Stimulated activated naive CD4-positive, alpha-beta T cell treated with Interleukin-2 at 50 U/mL for 16 hours (primary cell): ENCODE measurements at places on chromosomes 4 and X.

GRCh38 chrX:141375011-141375760 is 132.9 kb upstream of the SPANXC start:
- DNase-seq, result no peak

GRCh38 chr4:122815248-122815647 is 11.4 kb upstream of the FGF2 start:
- DNase-seq, result no peak

GRCh38 chr4:1544861-1545281 is 138.6 kb upstream of the NKX1-1 start:
- DNase-seq, result no peak

DNA sequence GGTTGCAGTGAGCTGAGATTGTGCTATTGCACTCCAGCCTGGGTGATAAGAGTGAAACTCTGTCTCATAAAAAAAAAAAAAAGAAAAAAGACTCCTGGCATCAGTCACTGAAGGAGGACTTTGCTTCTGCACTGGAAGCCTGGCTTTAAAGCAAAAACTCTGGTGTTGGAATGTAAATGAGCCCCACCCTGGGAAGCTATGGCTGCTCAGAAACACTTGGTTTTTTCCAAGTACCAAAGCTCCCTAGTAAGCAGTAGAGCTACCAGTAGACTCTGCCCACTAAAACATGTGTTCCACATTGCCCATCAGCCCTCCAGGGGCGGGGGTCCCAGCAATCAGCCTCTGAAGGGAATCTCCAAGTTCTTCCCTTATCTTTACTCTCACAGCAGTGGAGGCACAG is 154.4 kb downstream of the SHROOM3 start:
- DNase-seq, result no peak

DNA sequence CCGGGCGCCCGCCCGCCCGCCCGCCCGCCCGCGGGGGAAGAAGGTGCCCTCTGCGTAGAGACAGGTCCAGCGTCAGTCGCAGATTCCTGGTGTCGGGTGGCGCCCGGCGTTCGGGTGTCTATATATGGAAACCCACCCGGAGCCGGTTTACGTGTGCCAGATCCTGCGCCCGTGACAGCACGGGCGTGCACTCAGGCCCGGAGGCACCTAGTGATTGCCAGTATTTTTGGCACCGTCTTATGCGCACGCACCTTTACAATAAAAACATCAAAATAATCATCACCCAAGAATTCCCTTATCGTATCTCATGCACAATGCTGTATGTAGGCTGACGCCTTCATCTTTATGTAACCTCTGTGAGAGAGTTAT is 519 bp downstream of the SLC25A4 start:
- no peak for DNase-seq

DNA sequence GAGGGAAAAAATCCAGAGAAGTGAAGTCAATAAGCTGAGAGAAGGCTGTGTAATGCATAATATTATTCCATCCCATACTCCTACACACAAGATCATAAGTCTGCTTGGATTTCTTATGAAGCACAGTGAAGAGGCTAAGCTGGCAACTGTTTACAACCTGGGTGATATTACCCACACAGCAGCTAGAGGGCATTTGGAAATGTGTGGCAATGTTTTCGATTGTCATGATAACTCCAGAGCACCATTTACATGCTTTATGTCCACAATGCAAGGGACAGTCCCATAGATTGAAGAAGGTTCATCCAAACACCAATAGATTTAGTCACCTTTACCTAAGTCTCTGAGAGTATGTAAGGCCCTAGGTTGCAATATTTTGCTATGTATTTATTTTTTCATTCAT is 412.2 kb downstream of the PPP3CA start:
- DNase-seq, result no peak

DNA sequence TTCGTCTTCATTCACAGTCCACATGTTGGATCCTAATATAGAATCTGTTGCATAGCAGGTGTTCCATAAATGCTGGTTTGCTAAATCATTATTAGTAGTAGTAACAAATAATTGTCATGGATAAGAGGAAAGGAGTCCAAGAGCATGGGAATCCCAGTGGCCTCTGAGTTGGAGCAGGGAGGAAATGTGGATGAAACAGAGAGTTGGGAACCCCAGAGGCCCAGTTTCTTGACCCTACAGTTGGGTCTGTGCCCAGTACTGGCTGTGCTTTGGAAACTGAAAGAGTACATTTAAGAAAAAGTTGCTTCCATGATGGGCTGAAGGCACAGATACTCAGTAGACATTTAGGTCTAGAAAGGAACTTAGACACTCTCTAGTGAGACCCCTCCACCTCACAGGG is 149.4 kb upstream of the PSAPL1 start:
- DNase-seq, result no peak

DNA sequence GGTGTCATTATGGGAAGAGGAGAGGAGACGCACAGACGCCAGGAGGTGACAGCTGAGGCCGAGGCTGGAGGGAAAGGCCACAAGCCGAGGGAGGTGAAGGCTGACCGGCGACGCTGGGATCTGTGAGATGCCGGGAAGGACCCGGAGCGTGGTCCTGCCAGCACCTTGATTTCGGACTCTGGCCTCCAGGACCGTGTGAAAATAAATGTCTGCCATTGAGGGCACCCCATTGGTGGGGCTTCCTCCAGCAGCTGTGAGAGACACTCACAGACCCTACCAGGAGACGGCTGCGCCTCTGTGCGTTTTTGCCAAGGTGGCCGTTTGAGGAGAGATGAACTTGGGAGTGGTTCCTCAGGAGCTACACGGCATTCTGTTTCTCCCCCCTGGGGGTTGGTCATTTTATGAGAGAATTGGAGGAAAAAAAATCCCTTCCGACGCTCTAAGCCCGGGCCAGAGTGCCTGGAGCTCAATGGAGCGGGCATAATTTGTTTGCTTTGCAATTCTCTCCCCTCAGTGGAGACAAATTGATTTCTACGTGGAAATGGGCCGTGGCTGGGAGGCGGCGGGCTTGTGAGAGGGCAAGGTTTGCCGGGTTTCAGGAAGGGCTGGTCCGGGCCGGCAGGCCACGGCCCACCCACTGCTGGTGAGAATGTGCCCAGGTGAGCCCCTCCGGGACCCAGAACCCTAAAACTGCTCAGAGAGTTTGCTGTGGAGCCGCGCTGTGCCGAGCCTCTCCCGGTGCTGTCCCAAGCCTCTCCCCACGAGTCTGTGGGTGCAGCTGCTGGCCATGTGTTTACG is 53.9 kb downstream of the CPZ start:
- DNase-seq, result no peak

- DNase-seq, result no peak
Observed at GRCh38 chr4:116099596-116099995, 985.8 kb downstream of the TRAM1L1 start.

- DNase-seq, result no peak
Observed at GRCh38 chr4:65651751-65652150, 18.5 kb downstream of the EPHA5 start.

- DNase-seq, result no peak
Observed at GRCh38 chr4:167176723-167177367, 57.4 kb downstream of the SPOCK3 start.

- DNase-seq, result no peak
Observed at GRCh38 chrX:38578167-38578566, 16.8 kb downstream of the TSPAN7 start.

GRCh38 chrX:94401426-94401825 is 727.4 kb downstream of the FAM133A start:
- no peak for DNase-seq

GRCh38 chr4:86653237-86653865 is 59.2 kb downstream of the PTPN13 start:
- no peak for DNase-seq

DNA sequence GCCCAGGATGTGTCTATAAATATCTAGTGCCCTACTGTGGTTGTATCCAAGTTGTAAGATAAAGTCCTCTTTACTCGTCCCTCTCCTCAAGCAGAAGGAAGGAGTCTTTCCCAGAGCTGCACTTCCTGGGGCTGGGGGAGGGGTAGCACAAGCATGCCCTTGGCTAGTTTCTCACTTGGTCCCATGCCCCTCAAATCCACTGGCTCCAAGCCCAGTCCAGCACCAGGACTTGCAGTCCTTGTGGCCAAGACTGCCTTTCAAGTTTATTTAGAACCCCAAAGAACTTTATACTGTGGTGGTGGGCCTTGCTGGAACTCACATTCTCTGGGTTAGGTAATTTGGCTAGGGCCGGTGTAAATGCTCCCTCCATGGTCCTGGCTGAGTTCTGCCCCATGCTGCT is 43.2 kb upstream of the SLC10A4 start:
- DNase-seq, result no peak

- no peak for DNase-seq
Observed at GRCh38 chr4:19850909-19851308, 400.8 kb upstream of the SLIT2 start.

DNA sequence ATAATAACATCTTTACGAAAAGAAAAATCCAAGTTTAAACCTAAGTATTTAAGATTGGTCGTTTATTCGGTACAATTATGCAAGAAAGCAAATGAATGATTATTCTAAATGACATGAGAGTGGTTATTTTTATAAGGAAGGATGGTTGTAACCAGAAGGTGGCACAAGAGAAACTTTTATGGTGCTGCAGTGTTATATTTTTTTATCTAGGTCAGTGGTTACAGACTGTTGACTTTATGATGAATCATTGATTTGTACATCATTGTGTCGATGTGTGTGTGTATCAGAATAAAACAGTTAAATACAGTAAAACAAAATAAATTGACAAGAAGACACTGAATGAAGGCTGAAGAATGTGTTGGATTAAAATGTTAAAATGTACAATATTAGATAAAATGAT is 9.8 kb downstream of the DCAF8L2 start:
- DNase-seq, result no peak

DNA sequence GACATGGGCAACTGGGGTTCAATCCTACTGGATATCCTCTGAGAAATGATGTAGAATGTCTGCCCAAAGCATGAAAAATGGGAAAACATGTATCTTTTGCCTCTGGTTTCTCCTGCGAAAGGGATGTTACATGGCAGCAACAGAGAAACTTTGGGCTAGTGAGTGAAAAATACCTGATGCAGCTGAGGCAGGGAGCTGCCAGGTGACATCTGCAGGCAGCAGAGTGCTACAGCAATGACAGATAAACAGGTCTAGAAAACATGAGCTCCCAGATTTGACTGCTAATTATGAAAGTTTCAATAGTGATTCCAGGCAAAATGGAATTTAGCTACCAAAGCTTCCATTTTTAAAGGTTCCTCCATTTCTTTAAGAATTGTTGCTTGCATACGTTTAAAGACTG is 4.8 kb upstream of the CXCL1 start:
- DNase-seq, result no peak

DNA sequence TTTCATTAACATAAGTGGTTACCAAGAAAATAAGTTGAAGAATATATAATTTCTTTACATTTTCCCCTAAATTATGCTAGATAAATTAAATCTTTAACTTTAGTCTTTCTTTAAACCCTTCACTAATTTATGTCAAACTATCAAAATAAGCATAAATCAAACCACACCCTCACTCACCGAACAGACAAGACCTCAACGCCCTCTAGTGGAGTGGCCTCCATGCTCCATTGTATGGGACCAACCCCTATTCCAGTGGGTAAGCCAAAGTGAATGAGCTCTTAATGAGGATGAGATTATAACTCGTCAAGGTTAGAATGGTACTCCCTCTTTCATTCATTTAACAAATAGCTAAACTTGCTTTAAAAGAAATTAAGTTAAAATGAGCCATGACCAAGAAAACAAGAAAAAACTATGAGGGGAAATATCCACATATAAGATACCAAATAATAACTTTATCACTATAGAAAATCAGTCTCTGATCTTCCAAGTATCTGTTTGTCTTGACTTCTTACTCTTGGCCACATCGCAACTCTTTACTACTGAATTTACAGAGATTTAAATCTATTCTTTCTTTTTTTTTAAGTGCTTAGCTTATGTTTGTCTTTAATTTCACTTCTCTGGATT is 15.6 kb upstream of the BBS12 start:
- peak; percentile 66 for DNase-seq

GRCh38 chr4:137025484-137026059 is 506.7 kb downstream of the PCDH18 start:
- no peak for DNase-seq

DNA sequence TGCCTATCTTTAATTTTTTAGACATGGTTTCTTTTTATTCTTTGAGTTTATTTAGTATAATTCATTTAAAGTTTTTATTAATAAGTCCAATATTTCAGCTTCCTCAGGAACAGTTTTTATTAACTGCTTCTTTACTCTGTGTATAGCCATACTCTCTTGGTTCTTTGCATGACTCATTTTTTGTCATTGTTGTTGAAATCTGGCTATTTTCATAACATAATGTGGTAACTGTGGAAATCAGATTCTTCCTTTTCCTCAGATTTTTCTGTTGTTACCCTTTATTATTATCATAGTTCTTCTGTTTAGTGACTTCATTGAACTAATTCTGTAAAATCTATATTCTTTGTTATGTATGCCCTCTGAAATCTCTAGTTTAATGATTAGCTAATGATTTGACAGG is 124.9 kb upstream of the CYSLTR1 start:
- no peak for DNase-seq

DNA sequence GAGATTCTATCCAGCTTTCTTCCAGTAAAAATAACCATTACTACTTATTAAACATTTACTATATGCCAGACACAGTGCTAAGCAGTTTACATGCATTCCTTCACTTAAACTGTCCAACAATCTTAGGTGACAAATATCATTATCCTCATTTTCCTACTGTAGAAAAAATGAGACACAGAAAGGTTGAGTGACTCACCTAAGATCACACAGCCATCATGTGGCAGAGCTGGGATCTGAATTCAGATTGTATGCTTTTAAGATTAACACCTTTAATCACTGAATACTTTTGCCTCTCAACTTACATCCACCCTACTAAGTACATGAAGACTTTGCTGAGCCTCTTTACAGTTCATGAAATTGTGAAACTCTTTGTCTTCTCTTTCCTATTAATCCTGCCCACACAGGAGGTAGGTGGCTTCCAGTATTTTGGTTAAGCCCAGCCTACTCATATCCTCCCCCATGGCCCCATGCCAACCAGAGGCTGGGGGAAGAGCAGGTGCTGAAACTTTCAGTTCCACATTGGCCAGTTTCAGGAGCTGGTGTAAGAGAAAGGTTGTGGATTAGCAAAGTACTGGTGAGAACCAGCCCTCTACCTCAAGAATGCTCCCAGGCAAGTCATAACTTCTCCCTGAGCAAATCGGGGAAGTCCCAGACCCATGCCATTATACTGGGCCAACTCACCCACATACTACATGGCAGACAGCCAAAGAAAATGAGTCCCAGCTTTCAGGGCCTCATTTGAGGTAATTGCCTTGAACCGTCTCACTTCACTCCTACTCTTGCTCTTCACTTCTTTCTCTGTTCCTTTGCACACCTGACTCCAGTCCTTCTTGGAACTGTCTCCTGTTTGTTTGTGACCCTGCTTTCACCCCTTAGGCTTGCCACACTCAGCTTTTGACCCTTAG is 211.1 kb downstream of the GUCY2F start:
- DNase-seq, result no peak

GRCh38 chrX:108268434-108269080 is 169.7 kb downstream of the COL4A6 start:
- DNase-seq, result no peak

DNA sequence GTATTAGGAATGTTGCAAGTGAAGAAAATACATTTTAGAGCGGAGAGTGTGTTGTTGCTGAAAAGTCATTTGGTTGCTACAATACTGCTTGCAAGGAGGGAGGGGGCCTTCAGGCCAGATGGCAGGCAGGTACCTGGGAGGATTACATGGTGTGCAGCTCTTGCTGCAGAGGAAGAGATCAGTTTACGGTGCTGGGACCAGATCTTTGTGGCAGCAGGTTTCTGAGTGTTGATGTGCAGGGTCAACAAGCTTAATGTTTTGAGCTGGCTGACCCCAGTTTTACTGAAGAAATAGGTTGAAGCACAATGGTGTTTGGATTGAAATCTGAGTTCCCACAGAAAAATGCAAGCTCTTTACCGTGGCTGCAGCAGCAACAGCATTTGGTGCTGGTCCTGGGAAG is 96.4 kb upstream of the DDIT4L start:
- DNase-seq, result no peak

- DNase-seq, result no peak
Observed at GRCh38 chr4:138013625-138014024, 228.5 kb downstream of the SLC7A11 start.
